ENCODE measurements at places on chromosomes 1 and 21. TPM values are rescaled to one million over a fixed set of nuclear protein-coding genes. Genes with fewer than 3 reads are reported as not detected.

CTH gene
- 1.8 TPM for total RNA-seq

PRXL2B gene
- total RNA-seq, result 50.0 TPM

TMCC2 gene
- 2.0 TPM for total RNA-seq

TMEM240 gene
- total RNA-seq, result 1.7 TPM

BGLAP gene
- total RNA-seq, result 0.19 TPM

HSD3B1 gene
- total RNA-seq, result not detected

LPAR3 gene
- not detected for total RNA-seq

CD58 gene
- total RNA-seq, result 18.6 TPM

RSPH1 gene
- total RNA-seq, result not detected

EFNA3 gene
- total RNA-seq, result 3.6 TPM

FMO5 gene
- total RNA-seq, result 0.98 TPM

HECTD3 gene
- 45.7 TPM for total RNA-seq

BROX gene
- total RNA-seq, result 59.7 TPM

AMY1C gene
- not detected for total RNA-seq

GBP5 gene
- under 0.01 TPM for total RNA-seq

PMVK gene
- total RNA-seq, result 5.8 TPM

ST6GALNAC3 gene
- 30.4 TPM for total RNA-seq

CD101 gene
- total RNA-seq, result 0.10 TPM

SEC16B gene
- 0.65 TPM for total RNA-seq

HSD3B2 gene
- not detected for total RNA-seq

SLAMF9 gene
- not detected for total RNA-seq
